ENCODE measurements at places on chromosomes 4 and X.

DNA sequence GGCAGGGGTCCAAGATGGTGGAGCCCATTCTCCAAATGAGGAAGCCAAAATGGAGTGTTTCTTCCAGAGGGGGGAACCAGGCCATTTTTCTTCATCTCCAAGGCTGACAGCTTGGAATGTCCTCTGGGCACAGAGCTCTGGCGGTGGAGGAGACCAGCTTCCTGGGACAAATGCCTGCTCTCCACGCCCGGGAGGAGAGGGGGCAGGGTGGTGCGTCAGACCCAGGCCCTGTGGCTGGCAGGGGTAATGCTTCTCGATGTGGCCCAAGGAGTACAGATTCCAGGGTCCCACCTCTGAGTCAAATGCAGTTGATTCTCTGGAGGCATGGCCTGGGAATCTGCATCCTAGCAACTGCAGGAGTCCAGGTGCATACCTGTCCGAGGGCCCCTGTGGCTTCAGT, 44.6 kb upstream of the ADRA2C start:
- no peak for DNase-seq

DNA sequence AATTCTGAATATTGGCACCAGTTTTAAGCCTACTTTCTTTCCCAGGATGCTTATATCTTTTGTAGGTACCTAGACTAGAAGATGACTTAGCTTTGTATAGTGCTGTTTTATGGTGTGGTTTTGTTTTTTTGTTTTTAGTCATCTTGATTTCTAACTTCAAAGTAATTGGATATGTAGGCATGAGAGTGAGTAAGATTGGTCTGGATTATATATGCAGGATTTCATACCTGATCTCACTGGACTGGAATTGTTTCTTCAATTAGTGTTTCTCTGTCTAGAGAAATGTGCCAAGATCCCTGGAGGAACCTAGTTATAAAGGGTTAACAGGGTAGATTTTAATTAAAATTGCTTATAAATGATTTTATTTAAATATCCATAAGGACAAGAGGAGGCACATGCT, 23.1 kb downstream of the NAP1L5 start:
- DNase-seq = peak; percentile 61

DNA sequence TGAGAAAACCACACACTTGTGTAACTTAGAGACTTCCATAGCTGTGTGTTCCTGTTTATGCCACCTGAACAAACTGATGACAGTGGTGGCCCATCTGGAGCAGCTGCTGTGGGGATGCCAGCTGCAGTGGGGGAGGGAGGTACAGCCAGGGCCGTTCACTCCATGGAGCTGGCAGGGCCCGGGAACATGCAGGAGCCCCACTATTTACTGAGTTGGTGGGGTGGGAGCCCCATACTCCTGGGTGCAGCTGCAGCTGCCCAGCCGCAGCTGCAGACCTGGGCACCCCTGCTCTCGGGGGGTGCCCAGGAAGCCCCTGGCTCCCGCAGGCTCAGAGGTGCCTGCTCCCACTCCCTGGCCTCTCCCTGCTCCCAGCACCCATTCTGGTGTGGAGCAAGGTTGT, 398.6 kb upstream of the RASGEF1B start:
- no peak for DNase-seq

- peak; percentile 96 for DNase-seq
These were observed 556.3 kb downstream of the PPARGC1A start for GRCh38 chr4:23333556-23333945.

GRCh38 chrX:136491832-136492231, 4.1 kb downstream of the BRS3 start:
- DNase-seq = no peak

DNA sequence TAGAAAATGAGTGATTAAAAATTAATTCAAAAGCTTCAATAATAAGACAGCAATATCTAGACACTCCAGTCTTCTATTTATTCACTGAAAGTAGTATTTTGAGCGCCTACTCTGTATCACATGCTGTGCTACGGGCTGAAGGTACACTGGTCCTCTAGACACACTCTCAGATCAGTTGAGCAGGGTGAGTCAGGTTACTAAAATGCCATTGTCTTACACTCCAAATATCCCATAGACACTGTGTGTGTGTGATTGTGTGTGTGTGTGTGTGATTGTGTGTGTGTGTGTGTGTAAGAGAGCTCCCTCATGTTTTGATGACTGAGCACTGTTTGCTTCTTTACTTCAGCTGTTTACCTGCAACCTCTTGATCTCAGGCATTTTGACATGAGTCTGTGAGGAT, 342.8 kb upstream of the BOD1L1 start:
- peak; percentile 71 for DNase-seq

DNA sequence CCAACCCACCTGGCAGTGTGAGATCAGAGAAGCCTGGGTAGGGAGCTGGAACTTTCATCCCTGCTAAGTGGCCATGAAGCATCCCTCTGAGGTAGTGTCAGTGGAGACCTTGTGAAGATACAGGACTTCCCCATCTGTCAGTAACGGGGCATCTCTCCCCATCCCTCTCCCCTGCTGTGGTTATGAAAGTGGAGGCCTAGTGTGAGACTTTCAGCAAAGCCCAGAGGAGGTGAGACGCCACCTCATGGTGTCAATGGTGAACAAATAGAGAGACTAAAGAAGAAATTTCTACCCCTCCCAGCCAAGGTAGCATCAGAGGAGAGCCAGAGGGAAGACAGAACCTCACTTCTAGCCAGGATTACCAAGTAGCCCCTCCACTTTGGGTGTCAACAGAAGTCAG, 150.2 kb downstream of the VEGFC start:
- DNase-seq = no peak

DNA sequence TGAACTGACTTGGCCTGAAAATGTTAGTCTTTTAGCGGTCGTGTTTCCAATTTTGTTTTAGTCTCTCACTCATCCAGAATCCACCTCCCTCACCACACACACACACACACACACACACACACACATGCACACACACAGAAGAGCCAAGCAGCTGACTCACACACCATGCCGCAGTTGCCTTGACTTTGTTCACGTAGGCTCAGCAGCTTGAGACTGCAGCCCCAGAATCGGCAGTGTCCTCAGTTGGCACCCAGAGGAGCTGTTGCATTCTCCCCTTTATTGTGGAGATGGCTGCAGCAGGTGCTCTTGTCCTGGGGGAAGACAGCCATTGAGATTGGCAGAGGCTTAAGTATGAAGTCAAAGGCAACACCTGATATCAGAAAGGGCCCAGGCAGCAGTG, 20.9 kb upstream of the XPNPEP2 start:
- peak; percentile 85 for DNase-seq

Measured in astrocyte (in vitro differentiated cells and primary cell).